HCT116 (cell line): ENCODE measurements at places on chromosomes 4 and X. TPM values are rescaled to one million over a fixed set of nuclear protein-coding genes. Genes with fewer than 3 reads are reported as not detected.

MAGEC3 gene
- total RNA-seq, result not detected

CDS1 gene
- total RNA-seq, result 14.6 TPM

GPR34 gene
- total RNA-seq, result not detected

ASB11 gene
- not detected for total RNA-seq

ANKRD37 gene
- 29.9 TPM for total RNA-seq
